ENCODE measurements at places on chromosomes 7 and 10. TPM values are rescaled to one million over a fixed set of nuclear protein-coding genes. Genes with fewer than 3 reads are reported as not detected.

The TECPR1 gene
- total RNA-seq: 17.4 TPM

DNA sequence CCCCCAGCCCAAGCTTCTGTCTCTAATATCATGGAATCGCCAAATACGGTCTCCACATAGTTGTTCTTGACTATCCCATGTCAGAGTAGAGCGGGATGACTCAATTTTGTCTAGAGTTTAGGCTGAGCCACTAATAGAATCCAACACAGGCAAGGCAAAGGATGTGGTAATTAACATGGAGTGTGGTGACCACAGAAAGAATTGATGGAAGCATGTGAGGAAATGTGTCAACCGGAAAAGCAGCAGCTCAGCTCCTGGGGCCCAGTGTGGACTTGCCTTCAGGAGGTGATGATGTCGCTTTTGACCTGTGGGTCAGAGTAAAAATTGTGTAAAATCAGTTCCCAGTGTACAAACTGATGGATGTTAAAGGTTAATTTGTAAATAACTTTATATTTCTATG lies 139.3 kb upstream of the KLF6 start:
- H3K4me1 ChIP-seq: peaks cover 6% of the 10 kb centered on the region
- no peak overlapping the region for H3K27ac ChIP-seq
- DNase-seq: no peak
- H3K4me3 ChIP-seq: no peak overlapping the region
- no peaks in the 10 kb centered on the region for H3K36me3 ChIP-seq

- no peaks in the 10 kb centered on the region for H3K36me3 ChIP-seq
- H3K27ac ChIP-seq: peak overlapping the region; percentile 19
- peak; percentile 72 for DNase-seq
- H3K27me3 ChIP-seq: no peaks in the 10 kb centered on the region
- H3K4me3 ChIP-seq: no peak overlapping the region
- H3K4me1 ChIP-seq: peaks cover 12% of the 10 kb centered on the region
These were observed 23.3 kb downstream of the YAE1 start for GRCh38 chr7:39589323-39590111.

GRCh38 chr7:156065400-156065799 lies 253.1 kb upstream of the SHH start:
- no peak overlapping the region for H3K4me3 ChIP-seq
- no peak for DNase-seq
- no peaks in the 10 kb centered on the region for H3K36me3 ChIP-seq

DNA sequence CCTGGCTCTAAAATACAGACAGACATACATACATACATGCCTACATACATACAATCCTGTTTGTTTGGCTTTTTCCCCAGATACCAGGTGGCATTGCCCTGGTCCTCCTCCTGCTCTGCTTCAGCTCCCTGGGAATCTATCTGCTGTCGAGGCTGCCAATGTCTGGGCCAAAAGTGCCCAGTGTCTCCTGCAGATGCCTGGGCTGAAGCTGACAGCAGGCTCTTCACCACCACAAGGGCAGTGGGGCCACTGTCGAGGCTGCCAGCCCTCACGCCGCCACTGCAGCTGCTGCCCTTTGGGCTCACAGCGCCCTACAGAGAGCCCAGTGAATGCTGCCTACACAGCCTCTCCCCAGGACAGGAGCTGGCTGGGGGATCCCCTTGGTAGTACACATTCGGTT lies 18.0 kb upstream of the STN1 start:
- H3K27me3 ChIP-seq: no peaks in the 10 kb centered on the region
- H3K36me3 ChIP-seq: no peaks in the 10 kb centered on the region
- H3K4me1 ChIP-seq: peaks cover 9% of the 10 kb centered on the region

DNA sequence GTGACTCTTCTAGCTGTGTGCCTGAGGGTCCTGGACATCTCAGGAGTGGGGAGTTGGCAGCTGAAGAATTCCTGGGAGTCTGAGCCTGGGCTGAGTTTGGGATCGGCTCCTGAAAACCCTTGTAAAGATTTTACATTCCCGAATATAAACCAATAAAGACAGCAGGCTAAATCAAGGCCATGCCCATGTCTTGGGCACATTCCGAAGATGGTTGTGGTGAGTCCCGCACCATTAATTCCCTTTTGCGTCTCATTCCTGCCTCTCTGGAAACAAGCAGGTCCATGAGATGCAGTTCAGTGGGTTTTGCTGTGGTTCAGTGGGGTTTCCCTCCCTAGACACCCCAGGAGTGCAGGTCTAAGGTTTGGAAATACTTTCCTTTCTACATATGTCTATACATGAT lies 90.9 kb downstream of the COL26A1 start:
- H3K4me3 ChIP-seq: no peak overlapping the region
- no peak for DNase-seq
- no peaks in the 10 kb centered on the region for H3K36me3 ChIP-seq
- no peaks in the 10 kb centered on the region for H3K4me1 ChIP-seq
- H3K27ac ChIP-seq: no peak overlapping the region

- no peaks in the 10 kb centered on the region for H3K36me3 ChIP-seq
- no peaks in the 10 kb centered on the region for H3K27me3 ChIP-seq
- H3K4me3 ChIP-seq: no peak overlapping the region
- DNase-seq: no peak
- H3K27ac ChIP-seq: no peak overlapping the region
These were observed 1342.6 kb downstream of the REEP3 start for GRCh38 chr10:64863836-64864235.

The NRCAM gene
- total RNA-seq: 2.2 TPM

DNA sequence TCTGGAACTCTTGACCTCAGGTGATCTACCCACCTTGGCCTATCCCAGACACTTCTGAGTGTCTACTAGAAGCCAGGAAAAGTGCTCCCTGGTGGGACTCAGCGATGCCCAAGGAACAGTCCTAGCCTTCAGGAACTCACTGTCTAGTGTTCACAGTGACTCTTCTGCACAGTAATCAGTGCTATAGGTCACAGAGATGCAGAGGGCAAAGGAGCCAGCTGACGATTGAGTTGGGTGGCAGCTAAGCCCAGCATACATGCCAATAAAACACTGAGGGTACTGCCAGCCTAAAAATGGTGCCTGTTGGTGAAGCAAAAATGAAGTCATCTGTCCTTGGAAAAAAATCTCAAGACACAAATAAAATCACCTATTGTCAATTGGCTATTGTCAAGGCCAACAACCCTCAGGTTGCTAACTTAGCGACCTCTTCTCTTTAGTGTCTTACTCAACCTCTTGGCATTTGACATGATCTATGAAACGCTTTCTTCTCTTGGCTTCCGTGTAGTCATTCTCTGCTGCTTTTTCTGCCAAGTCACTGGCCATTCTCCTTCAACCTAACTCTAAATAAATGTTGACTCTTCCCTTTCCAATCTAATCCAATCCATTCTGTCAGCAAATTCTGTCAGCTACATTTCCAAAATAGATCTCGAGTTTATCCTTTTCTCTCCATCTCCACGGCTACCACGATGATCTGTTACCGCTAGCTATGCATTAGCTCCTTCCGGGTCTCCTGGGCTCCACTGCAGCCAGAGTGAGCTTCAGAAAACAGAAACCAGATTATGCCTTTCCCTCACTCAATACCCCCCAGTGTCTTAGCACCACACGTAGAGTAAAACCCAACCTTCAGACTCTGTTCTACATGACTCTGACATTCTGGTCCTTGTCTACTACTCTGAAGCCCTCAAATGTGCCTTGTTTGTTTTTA lies 99.2 kb downstream of the ATXN7L1 start:
- H3K4me3 ChIP-seq: no peak overlapping the region
- DNase-seq: no peak
- no peaks in the 10 kb centered on the region for H3K27me3 ChIP-seq
- no peaks in the 10 kb centered on the region for H3K36me3 ChIP-seq
- peaks cover 28% of the 10 kb centered on the region for H3K4me1 ChIP-seq

DNA sequence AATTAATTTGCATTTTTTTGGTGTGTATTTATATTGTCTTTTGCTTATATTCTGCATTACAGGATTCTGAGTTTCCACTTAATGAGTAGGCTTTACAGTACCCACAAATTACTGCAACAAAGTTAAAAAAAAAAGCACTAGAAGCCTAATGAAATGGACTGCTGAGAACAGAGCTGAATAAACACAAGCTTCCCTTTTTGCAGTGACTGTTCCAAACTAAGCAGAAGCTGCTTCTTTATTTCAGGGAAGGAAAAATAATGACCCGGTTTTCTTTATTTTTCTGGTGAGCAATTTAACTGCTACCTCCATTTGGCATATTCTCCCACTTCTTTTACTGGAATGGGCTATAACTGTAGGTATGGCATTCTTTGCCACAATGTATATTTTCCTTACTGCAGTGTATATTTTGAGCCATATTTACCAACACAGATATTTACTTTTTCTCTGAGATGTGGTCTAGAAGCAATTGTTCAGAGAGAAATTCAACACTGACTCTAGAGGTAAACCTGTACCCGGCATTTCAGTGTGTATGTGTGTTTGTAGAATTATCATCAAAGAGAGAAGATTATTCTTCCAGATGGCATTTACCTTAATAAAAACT lies 56.9 kb downstream of the HDAC9 start:
- peak overlapping the region; percentile 28 for H3K27ac ChIP-seq
- H3K36me3 ChIP-seq: no peaks in the 10 kb centered on the region
- H3K4me3 ChIP-seq: no peak overlapping the region

The CCDC146 gene
- 88.7 TPM for total RNA-seq

DNA sequence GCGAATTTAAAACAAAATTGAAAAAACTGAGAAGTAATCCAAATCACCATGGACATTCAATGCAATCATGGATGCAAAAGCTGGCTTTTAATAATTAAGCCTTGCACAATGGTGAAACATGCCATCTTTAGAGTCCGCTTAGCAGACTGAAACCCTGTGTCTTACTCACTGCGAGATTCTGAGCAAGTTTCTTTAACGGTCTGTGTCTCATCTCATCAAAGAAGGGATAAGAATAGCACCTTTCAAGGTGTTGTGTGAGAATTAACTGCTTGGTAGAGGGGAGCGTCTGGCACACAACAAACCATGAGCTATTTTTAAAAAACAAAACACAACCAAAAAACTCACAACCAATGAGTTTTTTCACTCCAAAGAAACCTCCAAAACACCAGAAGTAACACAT lies 21.4 kb downstream of the ACBD7 start:
- no peaks in the 10 kb centered on the region for H3K36me3 ChIP-seq
- H3K4me3 ChIP-seq: no peak overlapping the region
- no peaks in the 10 kb centered on the region for H3K4me1 ChIP-seq
- no peak overlapping the region for H3K27ac ChIP-seq
- H3K27me3 ChIP-seq: no peaks in the 10 kb centered on the region
- DNase-seq: no peak

The P4HA1 gene
- total RNA-seq: 18.3 TPM

The ATOH7 gene
- not detected for total RNA-seq

- H3K27ac ChIP-seq: peak overlapping the region; percentile 34
- no peak overlapping the region for H3K4me3 ChIP-seq
- H3K27me3 ChIP-seq: no peaks in the 10 kb centered on the region
- H3K4me1 ChIP-seq: peaks cover 56% of the 10 kb centered on the region
- no peaks in the 10 kb centered on the region for H3K36me3 ChIP-seq
These were observed 28.9 kb downstream of the POR start for GRCh38 chr7:75943864-75944263.

DNA sequence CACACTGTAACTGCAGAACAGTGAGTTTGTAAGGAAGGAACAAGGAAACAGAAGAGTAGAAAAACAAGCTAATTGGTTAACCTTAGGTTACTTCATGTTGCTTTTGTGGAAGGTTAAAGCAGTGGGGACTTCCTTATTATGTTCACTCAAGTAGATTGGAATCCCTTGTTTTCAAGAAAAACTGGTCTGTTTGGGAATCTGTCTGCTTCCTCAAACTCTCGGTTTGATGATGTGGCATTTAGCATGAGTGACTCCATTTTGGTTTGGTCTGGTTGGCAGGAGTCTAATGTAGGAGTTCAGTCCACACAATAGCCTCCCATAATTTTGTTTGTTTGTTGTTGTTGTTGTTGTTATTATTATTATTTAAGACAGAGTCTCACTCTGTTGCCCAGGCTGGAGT lies 3.8 kb upstream of the TRIM56 start:
- no peak overlapping the region for H3K4me3 ChIP-seq
- H3K4me1 ChIP-seq: peaks cover 20% of the 10 kb centered on the region
- H3K36me3 ChIP-seq: no peaks in the 10 kb centered on the region
- H3K27me3 ChIP-seq: no peaks in the 10 kb centered on the region

DNA sequence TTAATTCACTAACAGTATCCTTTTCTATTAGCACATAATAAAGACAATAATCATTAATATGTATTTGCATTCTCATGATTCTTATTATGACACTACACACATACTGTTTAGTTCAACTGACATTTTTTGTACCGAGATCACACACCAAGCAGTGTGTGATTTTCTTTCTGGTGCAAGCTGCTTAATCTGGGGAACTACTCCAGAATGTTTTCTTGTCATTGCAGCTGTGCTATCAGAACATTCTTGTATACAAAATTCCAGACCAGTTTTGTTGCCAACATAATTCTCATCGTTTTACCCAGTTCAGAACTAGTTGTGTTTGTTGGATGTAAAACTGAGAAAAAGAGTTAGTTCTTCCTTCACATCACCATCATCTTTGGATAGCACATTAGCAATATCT lies 37.4 kb downstream of the VKORC1L1 start:
- H3K27me3 ChIP-seq: no peaks in the 10 kb centered on the region
- H3K36me3 ChIP-seq: no peaks in the 10 kb centered on the region
- DNase-seq: no peak
- H3K27ac ChIP-seq: no peak overlapping the region
- H3K4me3 ChIP-seq: no peak overlapping the region

- peaks cover 19% of the 10 kb centered on the region for H3K4me1 ChIP-seq
- peaks cover 14% of the 10 kb centered on the region for H3K36me3 ChIP-seq
- H3K27ac ChIP-seq: no peak overlapping the region
These were observed 86.7 kb downstream of the PRKAG2 start for GRCh38 chr7:151790095-151790829.

The COL13A1 gene
- 6.7 TPM for total RNA-seq

The NPC1L1 gene
- total RNA-seq: 1.6 TPM

GRCh38 chr7:38448584-38449234 lies 175.3 kb upstream of the TARP start:
- no peaks in the 10 kb centered on the region for H3K4me1 ChIP-seq
- H3K4me3 ChIP-seq: no peak overlapping the region
- no peaks in the 10 kb centered on the region for H3K36me3 ChIP-seq
- no peak for DNase-seq
- H3K27me3 ChIP-seq: no peaks in the 10 kb centered on the region

GRCh38 chr10:19683356-19683755 lies 132.9 kb upstream of the PLXDC2 start:
- H3K4me3 ChIP-seq: no peak overlapping the region
- no peaks in the 10 kb centered on the region for H3K4me1 ChIP-seq
- H3K27ac ChIP-seq: no peak overlapping the region

DNA sequence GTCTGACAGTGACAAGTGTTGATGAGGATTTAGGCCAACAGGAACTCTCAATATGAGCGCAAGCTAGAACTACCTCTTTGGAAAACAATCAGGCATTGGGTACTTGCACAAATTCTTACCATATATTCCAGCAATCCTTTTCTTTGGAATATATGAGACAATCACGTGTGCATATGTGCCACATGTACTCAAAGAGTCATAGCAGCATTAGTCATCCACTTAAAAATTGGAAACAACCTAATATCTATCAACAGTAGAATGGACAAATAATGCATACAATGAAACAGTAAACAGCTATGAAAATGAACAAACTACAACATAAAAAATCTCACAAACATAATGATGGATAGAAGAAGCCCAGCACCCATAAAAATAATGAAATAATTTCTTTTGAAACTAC lies 179.7 kb downstream of the GLI3 start:
- H3K27ac ChIP-seq: no peak overlapping the region
- H3K27me3 ChIP-seq: no peaks in the 10 kb centered on the region
- DNase-seq: no peak
- no peak overlapping the region for H3K4me3 ChIP-seq

- H3K4me1 ChIP-seq: peaks cover 11% of the 10 kb centered on the region
- no peaks in the 10 kb centered on the region for H3K36me3 ChIP-seq
- H3K27me3 ChIP-seq: no peaks in the 10 kb centered on the region
- no peak overlapping the region for H3K4me3 ChIP-seq
- no peak for DNase-seq
These were observed 181.7 kb downstream of the TCF7L2 start for GRCh38 chr10:113131613-113132261.

The TRIM4 gene
- total RNA-seq: 46.1 TPM
